ENCODE measurements at places on chromosomes 6 and 20.

DNA sequence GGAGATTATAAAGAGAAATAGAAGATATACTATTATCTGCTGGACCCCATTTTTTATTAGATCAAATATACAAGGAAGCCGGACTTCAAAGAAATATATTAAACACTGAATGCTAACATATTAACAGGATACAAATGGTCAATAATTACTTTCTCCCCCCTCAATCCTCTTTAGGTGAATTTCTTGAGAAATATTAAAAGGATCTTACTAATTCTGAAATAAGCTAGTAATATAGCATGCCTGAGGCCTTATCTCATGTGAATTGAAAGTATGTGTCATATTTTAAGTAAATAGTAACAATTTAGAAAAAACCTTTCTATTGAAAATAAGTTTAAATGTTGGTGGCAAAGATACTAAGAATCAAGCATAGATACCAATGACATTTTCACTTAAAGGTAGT lies 954.7 kb upstream of the MAN1A1 start:
- DNase-seq = no peak

GRCh38 chr20:52076164-52076563 lies 115.4 kb downstream of the ZFP64 start:
- peak; percentile 20 for DNase-seq

DNA sequence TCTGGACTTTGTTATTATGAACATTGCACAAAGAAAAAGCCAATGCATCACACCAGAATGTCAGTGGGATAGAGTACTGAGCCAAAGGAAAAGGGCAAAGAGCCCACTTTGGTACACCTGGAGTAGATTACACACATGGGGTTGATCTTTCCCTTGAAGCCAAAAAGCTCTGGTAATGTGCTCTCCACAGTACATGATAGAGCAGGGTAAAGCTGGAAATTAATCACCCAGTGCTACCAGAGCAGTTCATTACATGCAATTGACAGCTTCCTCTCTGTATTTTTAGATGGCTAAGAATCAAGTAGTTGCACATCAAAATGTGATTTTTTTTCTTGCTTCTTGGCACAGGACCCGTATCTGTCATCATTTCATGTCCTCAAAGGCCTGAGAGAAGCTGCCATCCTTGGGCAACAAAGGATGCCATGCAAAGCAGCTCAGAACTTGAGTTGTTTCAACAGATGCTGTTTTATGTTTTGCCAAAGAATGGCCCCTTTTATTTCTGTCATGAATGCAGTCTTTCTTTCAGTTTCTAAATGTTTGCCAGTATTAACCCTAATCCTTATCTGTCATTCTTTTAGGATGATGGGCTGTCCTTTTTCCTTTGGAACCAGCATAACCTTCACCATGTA lies 88.1 kb downstream of the HDGFL1 start:
- peak; percentile 27 for DNase-seq

DNA sequence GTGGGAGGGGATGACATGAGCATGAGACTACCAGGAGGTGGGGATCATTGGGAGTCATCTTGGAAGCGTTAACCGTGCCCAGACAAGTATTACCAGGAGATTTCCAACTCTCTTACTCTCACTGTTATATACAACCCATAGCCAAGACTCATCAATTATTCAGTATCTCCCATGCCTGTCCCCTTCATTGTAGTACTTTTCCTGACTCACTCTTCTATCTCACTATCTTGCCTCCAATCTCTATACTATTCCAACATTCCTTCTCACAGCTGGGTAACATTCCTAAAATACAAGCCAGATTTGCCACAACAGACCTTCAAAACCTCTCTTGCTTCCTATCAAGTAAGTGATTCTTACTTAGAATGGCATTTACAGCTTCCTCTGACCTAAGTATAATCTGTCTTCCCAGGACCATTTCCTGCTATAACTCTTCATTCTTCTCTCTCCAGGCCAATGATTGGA lies 226.3 kb upstream of the SMLR1 start:
- DNase-seq = peak; percentile 43

DNA sequence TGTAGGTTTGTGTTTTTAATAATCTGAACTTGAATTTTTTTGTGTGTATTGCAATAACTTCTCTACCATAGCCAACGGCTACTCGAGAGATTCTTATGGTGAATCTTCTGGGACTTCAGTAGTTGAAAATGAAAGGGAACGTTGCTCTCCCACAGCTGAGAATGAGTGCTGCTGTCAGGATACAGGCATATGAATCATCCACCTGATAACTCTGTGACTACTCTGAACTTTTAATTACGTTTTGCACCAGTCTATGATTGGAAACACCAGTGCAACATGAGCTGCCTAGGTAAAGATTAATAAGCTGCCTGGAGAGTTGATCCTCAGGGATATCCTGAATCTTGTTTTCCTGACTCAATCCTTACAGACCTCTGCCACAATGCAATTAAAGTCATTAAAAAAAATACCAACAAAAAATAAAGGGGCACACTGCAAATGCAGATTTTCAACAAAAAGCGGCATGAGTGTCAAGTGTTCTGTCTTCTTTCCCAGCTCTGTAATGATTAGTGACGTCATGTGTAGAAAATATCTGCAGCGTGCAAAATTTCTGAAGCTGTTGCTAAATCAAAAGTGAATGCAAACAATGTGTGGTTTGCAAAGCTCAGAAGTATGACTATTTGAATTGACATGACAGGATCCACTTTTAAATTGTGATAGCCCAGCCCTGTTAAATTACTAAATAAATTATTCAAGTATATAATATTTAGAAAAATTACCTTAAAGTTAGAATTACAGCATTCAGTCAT lies 432.2 kb downstream of the HTR1B start:
- peak; percentile 65 for DNase-seq

DNA sequence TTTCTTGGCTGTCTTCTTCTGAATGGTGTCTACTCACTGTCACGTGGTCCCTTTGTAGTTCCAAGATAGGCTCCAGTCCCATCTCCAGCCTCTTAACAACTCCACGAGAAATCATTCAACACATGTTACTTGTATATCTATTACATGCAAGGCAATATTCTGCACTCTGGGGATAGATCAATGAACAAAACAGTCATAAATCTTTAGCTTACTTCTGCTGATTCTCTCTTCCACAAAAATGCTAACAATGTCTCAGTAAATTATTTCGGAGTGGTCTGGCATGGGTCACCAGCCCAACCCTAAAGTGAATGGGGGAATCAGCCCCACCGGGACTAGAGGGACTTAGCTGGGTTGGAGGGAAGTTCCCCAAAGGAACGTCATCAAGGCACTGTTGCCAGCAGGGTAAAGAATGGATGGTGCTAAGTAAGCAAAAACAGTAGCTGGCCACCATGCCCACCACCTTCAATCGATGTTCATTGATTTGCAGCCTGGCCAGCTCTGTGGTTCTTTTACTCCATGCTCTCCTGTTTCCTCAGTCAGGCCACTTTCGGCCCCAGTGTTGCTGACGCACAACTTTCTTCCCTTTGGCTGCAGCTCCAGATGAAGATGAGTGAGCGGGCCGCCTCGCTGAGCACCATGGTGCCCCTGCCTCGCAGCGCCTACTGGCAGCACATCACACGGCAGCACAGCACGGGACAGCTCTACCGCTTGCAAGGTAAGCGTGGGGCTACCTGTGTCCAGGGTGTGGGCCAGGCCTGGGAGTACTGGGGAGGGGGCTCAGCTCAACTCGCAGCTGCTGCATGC lies 167.7 kb downstream of the DOK5 start:
- no peak for DNase-seq

- DNase-seq = no peak
These were observed 14.8 kb downstream of the DCBLD1 start for GRCh38 chr6:117497237-117497636.

GRCh38 chr20:29689411-29690225 lies 1567.8 kb upstream of the DEFB115 start:
- no peak for DNase-seq

GRCh38 chr6:70955441-70956190 lies 1.2 kb downstream of the B3GAT2 start:
- DNase-seq = peak; percentile 73

- no peak for DNase-seq
These were observed 59.3 kb downstream of the GRM4 start for GRCh38 chr6:34086558-34086957.

DNA sequence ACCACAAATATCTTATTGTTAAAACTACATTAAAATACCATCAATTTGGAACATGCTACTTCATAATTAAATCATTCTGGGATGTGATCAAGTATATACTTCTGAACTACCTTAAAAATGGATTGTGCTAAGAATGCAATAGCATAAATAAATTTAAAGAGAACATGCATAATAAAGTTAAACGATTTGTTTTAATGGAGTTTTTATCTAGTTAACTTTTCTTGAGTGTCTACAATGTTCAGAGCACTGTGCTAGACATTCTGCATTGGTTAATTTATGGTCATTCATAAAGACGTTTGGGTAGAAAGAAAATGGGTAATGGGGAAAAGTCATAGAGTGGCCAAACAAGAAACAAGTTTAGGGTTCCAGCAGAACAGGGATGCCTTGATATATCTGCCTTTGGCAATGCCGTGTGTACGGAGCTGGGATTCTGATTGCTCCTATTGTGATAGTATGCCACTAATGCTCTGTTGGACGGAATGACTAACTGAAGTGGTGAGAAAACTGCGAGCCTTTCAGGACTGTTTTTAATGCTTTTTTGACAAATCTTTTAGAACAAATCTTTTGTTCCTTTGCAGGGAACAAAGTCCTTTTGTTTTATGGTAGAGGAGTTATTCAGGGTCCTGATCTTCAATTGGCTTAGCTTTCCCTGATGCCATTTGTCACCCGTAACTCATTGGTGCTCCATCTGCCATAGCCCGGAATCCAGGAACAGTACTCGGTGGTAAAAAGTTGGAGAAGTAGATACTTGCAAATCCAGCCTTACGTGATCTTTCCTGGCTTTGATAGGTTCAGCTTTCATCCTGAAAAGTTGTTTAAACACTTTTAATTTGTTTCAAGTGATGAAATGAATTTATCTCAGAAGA lies 162.6 kb downstream of the BCKDHB start:
- no peak for DNase-seq

DNA sequence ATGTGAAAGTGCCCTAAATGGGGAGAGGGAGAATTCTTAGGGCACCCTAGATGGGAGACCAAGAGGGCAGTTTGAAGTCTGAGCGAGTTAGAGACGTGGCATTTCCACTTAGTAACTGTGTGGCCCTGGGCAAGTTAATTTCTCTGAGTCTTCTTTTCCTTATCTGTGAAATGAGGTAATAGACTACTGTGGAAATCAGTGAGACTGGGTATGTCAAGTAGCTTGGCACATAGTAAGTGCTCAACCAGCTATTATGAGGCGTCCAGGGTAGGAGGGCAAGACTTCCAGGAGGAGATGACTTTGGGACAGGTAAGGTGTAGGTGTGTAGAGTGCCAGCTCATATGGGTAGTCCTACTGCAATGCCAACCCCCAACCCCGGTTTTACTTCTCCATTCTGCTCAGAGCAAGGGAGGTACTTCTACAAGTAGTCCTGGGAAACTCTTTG lies 770 bp downstream of the KIF3B start:
- DNase-seq = no peak

GRCh38 chr6:3944246-3944645 lies 95.1 kb downstream of the FAM50B start:
- DNase-seq = no peak

GRCh38 chr6:23089981-23090380 lies 520.6 kb downstream of the HDGFL1 start:
- DNase-seq = peak; percentile 72
